ENCODE measurements at places on chromosomes 3 and 15.

DNA sequence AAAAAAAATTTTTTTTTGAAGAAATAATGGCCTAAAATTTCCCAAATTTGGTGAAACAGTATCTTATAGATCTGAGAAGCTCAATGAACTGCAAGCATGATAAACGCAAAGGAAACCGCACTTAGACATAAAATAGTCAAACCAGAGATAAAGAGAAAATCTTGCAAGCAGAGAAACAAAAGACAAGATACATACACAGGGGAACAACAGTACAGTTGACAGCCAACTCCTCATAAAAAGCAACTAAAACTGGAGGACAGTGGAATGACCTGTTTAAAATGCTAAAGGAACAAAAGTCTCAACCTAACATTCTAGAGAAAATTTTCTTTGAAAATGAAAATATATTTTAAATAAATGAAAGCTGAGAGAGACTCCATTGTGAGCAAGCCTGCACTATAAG, 107.5 kb downstream of the RASA2 start:
- DNase-seq: no peak

DNA sequence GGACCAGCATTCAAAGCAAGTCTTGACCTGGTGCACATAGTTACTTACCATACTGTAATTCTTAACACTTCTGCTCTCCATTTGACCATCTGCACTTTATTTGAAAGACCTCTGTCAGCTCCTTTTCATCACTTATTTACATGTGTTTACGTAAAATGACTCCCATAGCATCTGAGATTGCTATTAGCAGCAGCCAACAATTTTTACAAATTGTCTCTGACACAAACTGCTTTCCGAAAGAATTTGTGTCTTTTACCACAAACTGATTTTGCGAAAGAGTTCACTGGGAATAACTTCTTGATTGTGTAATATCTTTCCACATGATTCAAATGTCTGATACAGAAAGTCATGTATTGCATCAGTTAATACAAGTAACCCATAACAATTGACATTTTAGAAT, 144.1 kb upstream of the PEX5L start:
- no peak for DNase-seq

DNA sequence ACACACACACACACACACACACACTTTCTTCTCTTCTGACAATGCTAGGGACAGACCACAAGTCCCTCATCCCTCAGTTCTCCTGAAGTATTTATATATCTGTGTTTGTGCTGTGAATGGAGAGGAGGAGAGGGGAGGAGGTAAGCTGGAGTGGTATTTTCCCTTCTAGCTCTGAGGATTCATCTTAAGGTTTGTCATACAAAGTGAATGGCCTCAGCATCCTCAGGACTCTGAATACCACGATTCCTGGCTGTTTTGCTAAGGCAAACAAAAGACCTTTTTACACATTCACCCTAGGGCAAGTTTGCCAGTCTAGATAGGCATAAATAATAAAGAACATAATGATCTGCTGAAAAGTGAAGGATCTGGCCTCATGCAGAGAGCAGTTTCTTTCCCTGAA, 65.7 kb upstream of the CHMP2B start:
- DNase-seq: peak; percentile 27

- no peak for DNase-seq
Observed at GRCh38 chr3:162933656-162934055, 1437.0 kb downstream of the OTOL1 start.

- no peak for DNase-seq
Observed at GRCh38 chr3:78844307-78844706, 923.5 kb downstream of the ROBO1 start.

DNA sequence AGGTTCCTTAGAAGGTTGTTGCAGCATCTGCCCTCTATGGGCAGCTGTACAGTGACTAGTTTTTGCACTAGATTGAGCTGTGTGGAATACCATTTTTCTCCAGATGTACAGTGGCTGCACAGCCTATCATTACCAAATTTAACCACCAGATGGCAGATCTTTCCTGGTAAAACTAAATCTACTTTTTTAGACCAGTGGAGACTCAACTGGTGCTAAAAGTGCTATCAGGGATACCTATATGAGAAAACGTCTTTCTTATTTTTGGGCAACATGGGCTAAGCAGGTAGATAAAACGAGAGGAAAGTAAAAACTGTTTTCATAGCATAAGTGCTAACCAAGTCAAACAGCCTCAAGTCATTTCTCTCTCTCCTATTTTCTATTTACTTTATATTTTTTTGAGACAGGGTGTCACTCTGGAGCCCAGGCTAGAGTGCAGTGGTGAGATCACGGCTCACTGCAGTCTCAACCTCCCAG, 21.2 kb downstream of the IGSF10 start:
- DNase-seq: peak; percentile 46

- DNase-seq: no peak
Observed at GRCh38 chr15:93943586-93943985, 287.8 kb upstream of the MCTP2 start.

- DNase-seq: no peak
Observed at GRCh38 chr3:195860456-195860855, 47.9 kb downstream of the TNK2 start.

DNA sequence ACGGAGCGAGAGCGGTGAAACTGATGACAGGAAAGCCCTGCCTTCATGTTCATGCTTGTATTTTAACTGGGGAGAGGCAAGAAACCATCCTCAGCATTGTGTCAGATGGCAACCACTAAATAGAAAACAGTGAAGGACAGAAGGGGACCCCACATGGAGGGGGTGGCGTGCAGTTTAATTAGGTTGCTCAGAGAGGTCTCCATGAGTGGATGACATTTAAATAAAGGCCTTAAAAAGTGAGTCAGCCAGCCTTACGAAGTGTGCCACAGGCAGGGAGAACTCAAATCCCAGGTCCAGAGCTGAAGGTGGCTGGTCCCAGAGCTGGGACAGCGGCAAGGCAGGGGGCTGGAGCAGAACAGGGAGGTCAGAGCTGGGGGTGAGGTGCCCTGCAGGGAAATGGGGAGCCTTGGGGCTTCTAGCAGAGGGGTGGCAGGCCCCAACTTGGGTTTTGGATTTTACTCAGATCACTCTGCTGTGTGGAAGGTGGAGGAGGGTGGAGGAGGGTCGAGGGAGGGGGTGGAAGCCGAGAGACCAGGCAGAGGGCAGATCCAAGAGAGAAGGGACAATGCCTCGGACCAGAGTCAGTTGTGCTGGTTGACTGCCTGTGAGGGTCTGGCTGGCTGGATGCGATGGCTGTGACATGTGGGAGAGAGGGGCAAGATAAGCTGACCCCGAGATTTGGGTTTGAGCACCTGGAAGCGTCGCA, 73.7 kb downstream of the KLF13 start:
- DNase-seq: no peak

- DNase-seq: no peak
Observed at GRCh38 chr3:174596447-174596982, 262.6 kb upstream of the NAALADL2 start.

- no peak for DNase-seq
Observed at GRCh38 chr15:67396114-67396513, 124.8 kb upstream of the C15orf61 start.

GRCh38 chr3:59436164-59436958, 386.5 kb upstream of the CFAP20DC start:
- DNase-seq: no peak

DNA sequence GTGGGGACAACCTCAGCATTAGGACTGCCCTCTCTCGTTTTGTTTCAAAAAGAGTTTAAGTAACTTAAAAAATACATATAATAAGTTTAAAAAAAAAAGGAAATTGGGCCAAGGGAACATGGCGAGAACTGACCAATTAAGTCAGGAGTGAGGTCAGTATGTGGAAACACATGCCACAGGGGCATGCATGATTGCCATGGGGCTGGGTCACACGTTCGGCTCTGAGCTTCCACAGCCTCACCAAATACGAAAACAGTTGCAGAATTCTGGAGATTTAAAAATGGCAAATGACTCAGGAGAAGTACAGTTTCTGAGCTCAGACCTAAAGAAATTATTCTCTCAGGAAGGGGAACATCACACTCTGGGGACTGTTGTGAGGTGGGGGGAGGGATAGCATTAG, 24.1 kb downstream of the PDE8A start:
- no peak for DNase-seq

- no peak for DNase-seq
Observed at GRCh38 chr3:14862661-14863230, 44.0 kb downstream of the FGD5 start.

GRCh38 chr3:161567577-161568361, 71.2 kb downstream of the OTOL1 start:
- no peak for DNase-seq

GRCh38 chr15:47820057-47820746, 102.9 kb downstream of the SEMA6D start:
- no peak for DNase-seq

- DNase-seq: no peak
Observed at GRCh38 chr3:158768361-158768787, 33.5 kb upstream of the MFSD1 start.

DNA sequence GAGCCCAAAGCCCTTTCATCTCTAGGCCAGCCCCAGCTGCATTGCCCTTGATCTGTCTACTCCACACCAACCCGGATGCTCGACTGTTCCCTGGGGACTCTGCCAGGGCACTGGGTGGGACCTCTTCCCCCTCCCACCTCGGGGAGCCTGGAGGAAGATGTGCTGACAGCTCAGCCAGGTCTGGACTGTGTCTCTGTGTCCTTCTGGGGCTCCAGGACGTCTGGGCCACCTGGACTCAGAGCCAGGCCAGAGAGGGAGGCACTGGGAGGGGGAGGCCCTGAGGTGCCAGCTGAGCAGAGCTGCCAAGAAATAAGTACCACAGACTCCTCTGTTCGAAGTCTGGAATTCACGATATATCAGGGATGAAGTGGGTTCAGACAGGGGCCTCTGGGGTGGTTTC, 5.8 kb upstream of the HCN4 start:
- no peak for DNase-seq
